NCI-H1048 (cell line): ENCODE measurements at places on chromosomes 1 and 21.

GRCh38 chr1:33348676-33349080 is 27.8 kb upstream of the A3GALT2 start:
- DNase-seq: no peak

DNA sequence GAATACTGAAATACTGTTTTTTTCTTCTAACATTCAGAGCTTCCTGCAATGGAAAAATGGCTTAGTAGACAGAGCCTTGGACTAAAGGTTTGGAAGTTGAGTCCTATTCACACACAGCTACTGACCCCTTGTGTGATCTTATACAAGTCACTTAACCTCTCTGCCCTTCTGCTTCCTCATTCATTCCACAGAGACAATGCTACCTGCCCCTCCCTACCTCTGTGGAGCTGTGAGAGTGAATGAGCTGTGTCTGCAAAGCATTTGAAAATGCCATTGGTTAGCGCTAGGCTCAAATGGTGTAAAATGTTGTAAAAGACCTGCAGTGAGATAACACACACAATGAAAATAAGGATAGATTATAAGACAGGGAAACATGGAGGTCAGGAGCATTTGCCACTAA is 214.4 kb downstream of the BARHL2 start:
- no peak for DNase-seq

DNA sequence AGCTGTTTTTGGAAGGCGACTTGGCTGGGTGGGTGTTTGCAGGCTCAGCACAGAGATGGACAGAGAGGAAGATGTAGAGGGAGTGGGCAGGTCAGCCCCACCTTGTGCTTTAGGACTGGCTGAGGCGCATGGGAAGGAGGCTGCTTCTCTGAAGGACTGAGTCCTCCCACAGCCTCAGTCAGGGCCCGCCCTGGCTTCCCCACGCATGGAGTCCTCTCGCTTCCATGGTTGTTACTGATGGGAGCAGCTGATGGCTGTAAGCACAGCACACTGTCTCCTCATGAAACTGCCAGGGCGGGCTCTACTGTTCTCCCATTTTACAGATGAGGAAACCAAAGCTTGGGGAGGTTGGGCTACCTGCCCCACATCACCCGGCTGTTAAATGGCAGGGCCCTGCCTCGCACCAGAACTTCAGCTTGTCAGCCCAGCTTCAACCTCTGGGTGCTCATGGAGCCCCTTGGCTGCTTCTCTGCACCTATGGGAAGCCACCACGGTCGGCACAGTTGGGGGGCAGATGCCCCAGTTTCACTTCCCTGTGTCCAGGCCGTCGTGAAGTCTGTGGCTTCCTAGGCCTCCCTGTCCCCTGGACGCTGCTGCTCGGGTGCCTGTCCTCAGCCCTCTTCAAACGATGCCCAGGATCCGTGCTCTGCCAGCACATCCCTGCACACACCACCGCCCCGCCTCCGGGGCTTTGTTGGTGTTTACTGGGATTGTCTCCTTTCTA is 2.4 kb downstream of the TMEM201 start:
- DNase-seq: no peak

GRCh38 chr1:57603696-57604095 is 179.8 kb upstream of the DAB1 start:
- no peak for DNase-seq

DNA sequence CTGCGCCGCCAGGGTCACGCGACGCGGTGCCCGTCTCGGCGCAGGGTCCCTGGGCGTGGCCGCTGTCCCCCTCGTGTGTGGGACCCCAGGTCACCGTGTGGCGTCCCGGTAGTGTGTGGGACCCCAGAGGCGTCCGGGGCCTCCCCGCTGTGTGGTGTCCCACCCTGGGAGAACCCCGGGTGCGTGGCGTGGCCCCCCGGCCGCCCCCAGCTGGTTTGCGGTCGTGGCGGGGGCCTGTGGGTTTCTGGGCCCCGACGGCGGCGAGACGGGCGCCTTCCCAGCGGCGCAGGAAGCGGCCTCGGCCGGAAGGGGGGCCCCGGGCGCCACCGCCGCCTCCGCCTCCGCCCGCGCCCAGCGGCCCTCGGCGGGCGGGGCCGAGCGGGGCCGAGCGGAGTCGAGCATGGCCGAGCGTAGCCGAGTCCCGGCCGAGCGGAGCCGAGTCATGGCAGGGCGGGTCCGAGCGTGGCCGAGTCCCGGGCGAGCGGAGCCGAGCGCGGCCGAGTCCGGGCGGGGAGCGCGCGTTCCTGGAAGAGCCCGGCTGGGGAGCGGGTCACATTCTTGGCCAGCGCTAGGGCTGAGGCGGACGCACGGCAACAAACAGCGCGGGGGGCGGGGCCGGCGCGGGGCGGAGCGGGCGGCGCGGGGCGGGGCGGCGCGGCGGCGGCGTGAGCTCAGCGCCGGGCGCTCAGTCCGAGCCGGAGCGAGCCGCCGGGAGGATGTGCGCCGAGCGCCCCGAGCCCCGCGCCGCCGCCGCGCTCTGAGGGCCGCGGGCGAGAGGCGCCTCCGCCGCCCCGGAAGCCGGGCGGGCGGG is 568 bp upstream of the SKI start:
- peak; percentile 91 for DNase-seq

- DNase-seq: no peak
These were observed 2.2 kb downstream of the PHC2 start for GRCh38 chr1:33428661-33429060.

DNA sequence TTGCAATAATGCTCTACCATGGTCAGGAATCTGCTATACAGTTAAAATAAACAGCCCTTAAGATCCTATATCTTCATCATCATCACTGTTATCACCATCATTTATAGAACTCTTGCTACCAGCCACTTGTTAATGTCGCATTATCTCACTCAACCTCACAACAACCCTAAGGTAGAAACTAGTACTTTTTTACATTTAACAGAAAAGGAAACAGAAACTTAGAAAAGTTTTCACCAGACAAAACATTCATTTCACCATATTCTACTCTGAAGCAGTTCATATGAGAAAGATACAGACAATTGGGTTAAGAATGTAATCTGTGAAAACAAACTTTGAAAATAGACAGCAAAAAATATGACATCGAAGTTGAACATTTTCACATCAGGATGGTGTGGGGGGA is 262.6 kb downstream of the ATG4C start:
- no peak for DNase-seq

GRCh38 chr1:214247501-214248041 is 33.4 kb upstream of the SMYD2 start:
- no peak for DNase-seq

DNA sequence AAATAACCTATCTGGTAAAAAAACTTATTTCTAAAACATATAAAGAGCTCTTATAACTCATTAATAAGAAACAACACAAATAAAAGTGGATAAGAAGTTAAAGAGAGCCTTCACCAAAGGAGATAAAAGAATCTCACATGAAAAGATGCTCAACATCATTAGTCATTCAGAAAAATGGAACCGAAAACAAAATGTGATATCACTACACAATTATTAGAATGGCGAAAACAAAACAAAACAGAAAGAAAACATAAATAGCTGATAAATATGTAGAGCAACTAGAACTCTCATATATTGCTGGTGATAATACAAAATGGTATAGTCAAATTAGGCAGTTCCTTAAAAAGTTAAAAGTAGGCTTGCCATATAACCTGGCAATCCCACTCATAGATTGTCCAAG is 1109.3 kb downstream of the PLA2G4A start:
- DNase-seq: no peak

DNA sequence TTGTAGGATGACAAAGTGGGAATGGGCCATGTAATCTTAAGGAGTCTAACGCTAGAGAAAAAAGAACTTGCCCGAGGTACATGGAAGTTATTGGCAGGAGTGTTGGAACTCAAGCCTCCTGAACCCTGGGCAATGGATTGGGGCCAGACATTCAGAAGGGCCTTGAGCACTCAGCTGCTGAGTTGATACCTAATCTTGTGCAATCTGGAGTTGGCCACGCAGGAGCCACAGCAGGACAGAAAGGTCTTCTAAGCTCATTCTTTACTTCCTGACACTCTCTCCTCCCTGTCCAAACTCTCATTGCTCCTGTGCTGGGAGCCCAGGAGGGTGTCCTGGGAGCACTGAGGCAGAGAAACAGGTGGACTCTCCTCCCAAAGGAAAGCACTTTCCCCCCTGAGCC is 25.1 kb upstream of the CSF1 start:
- DNase-seq: no peak

GRCh38 chr1:79322511-79323027 is 316.0 kb upstream of the ADGRL4 start:
- DNase-seq: no peak

DNA sequence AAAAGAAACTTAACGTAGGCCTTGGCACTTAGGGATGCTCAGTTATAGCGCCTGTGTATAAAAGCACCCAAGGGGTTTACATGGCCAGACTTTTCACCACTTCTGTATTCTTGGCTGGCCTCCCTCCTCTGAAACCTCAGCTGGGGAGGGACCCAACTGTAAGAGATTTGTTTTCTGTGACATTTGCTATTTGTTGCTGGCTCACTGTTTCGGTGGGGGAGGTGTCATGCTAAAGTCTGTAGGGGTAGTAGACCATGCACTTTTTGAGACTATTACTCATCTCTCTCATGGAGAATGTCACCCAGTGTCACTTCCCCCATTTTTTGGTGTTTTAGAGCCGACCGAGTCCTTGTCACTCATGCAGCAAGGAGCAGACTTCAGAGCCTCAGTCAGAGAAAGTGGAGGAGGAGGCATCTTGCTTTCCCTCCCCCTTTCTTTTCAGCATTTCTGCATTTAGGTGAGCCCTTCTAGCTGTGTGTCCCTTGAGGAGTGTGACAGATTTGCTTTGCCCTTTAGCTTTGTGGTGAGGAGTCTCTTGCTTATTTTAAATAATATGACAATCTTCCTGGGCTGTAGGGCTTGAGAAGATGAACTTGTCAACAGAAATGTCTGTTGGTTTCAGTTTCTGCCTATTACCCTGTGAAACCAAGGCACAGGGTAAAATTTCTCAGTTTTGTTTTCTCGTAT is 160.1 kb downstream of the FASLG start:
- DNase-seq: no peak

DNA sequence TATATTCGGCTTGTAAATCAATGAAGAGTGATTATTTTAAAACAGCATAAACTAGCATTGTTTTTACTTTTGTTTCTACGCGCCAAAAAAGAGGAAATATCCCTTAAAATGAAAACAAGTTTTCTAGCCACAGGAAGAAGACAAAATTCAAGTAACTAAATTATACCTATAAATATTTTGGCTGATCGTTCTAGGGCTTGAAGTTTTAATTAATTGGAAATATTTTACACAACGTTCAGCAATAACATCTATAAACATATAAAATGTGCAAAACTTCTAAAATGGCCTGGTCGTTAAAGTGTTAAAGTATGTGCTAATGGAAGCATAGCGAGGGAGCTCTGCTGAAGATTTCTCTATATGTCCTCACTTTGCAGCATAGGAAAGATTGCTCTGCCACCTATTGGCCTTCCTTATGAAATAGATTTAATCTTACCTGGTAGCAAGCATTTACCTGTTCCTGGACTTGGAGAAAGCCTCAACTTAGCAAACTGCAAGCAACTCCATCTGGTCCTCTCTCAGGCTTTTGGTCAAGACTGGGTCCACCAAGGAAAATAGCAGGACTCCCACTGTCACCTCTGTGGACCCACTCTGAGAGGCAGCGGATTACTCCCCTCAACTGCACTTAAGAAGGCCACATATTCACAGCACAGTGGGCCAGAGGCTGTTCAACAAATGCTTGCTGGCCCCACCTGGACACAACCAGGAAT is 351.3 kb upstream of the RUNX1 start:
- peak; percentile 73 for DNase-seq

DNA sequence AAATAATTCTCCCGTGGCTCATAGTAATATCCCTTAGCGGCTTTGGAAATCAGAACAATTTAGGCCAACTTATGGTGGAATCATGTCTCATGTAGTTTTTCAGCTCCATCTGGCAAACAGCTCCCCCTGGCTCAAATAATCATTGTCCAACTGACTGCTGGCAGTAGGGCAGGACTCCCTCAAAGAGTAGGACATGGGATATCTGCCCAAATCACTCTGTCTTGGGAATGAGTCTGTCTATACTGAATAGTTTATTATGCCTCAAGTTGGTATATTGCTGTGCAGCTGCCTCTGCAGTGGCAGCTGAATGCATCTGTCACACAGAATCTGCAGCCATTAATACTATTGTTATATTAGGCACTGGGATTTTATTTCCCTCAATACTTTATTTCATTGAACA is 255.7 kb downstream of the COL11A1 start:
- DNase-seq: no peak

- DNase-seq: no peak
These were observed 51.8 kb upstream of the INSL5 start for GRCh38 chr1:66852870-66853269.

DNA sequence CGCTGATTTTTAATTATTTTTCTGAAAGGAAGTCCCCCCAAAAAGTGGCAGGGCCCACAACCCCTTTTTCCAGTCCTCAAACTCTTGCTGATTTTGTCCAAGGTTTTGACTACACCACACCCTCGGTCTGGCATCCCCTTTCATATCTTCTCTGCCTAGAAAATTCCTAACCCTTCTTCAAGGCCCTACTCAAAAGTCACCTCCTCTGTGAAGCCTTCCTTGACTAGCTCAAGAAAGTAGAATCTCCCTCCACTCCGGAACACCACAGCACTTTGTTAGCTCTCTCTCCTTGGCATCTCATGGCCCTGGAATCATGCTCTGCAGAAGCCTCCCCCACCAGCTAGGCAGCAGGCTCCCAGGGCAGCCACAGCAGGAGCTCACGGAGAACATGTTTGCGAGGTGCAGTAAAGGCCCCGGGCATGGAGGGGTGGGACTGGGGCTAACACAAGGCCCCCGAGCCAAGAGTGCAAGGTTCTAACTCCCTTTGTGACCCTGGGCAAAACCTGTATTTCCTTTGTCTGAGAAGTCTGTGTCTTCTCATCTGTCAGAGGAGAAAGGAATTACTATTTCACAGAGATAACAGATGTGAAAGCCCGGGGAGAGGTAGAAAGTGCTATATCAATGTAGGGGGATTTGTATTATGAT is 17.7 kb upstream of the S100A7 start:
- no peak for DNase-seq

GRCh38 chr1:59553371-59553770 is 256.5 kb downstream of the FGGY start:
- no peak for DNase-seq

DNA sequence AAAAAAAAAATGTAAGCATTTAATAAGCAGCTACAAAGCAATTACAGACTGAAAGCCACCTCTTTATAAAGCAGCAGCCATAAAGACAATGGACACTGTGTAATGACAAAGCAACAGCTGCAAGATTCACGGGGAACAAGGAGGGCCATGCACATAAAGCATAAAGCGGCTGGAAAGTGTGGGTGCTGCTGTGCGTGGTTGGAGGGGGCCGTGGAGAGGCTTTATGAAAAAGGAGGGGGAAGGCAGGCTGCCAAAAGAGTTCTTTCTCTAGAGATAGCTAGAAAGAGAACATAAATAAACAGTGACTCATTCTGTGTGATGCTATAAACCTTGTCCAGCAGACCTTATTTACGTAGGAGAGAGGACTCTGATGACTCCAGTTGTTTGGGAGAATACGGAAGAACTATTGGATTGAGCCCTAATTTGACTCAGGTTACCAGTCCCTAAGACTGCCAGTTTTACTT is 49.3 kb downstream of the ADAMTS1 start:
- no peak for DNase-seq

- no peak for DNase-seq
These were observed 45.3 kb downstream of the HSPG2 start for GRCh38 chr1:21891621-21892479.
